IMR-90 (cell line): ENCODE measurements at places on chromosomes 6 and 20. TPM values are rescaled to one million over a fixed set of nuclear protein-coding genes. Genes with fewer than 3 reads are reported as not detected.

The WASF1 gene
- 3.0 and 4.4 TPM in 2 replicates for total RNA-seq

The NFS1 gene
- 11.4 and 16.5 TPM in 2 replicates for total RNA-seq

The SCAND1 gene
- total RNA-seq: 7.5 and 11.7 TPM in 2 replicates

The HCK gene
- total RNA-seq: not detected in 2 replicates

The DDRGK1 gene
- 12.2 and 20.6 TPM in 2 replicates for total RNA-seq

The CDH4 gene
- total RNA-seq: 1.6 and 2.2 TPM in 2 replicates

The GGTLC1 gene
- total RNA-seq: not detected in 2 replicates

The TGM2 gene
- 237 and 268 TPM in 2 replicates for total RNA-seq

The CPNE5 gene
- not detected in 2 replicates for total RNA-seq

The KIF25 gene
- not detected in 2 replicates for total RNA-seq

The B3GAT2 gene
- not detected in 2 replicates for total RNA-seq

The CRISP2 gene
- not detected in 2 replicates for total RNA-seq

The DSP gene
- total RNA-seq: 20.1 and 23.6 TPM in 2 replicates

The PDYN gene
- total RNA-seq: not detected in 2 replicates

The C6orf132 gene
- total RNA-seq: 0.72 and 1.1 TPM in 2 replicates

The SMIM13 gene
- total RNA-seq: 10.0 and 17.2 TPM in 2 replicates

The CTCFL gene
- not detected in 2 replicates for total RNA-seq

The PRICKLE4 gene
- total RNA-seq: not detected in 2 replicates

The CLVS2 gene
- total RNA-seq: not detected in 2 replicates

The WDR46 gene
- total RNA-seq: 68.9 and 73.8 TPM in 2 replicates

The MYCT1 gene
- total RNA-seq: 0.90 and 1.1 TPM in 2 replicates
